ENCODE measurements at places on chromosomes 11 and 22.

DNA sequence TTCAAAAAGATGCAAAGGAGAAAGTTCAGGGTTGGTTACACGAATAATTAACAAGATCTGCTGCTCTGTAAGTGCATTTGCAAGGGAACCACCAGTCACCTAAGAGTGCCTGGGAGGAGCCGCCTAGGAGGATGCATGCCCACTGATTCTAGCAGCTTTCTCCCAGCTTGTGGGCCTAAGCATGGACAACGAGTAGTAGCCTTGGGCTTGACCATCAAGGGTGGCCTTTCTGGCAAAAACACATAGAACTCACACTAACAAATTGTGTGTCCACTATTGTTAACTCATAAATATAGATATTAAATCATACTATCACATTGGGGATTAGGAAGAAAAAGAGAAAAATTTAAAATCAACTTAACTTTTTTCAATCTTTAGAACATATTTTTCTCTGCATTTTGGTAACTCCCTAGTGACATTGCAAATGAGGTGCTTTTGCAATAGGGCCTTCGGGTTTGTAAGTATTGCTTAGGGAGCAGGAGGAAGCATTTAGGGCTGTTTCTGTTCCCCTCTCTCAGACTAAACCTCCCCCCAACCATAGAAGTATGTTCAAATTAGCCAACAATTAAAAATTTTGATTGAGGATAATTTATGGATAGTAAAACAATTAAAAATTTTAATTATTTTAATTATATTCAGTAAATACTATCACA, 57.3 kb upstream of the CEP295 start:
- no peak for DNase-seq

- DNase-seq: no peak
Observed at GRCh38 chr11:35335226-35335625, 84.1 kb downstream of the SLC1A2 start.

GRCh38 chr11:44258190-44258489, 51.8 kb downstream of the ALX4 start:
- no peak for DNase-seq

- no peak for DNase-seq
Observed at GRCh38 chr11:46075168-46075567, 46.1 kb downstream of the PHF21A start.

- no peak for DNase-seq
Observed at GRCh38 chr11:3156661-3157311, 8.3 kb downstream of the OSBPL5 start.

- DNase-seq: no peak
Observed at GRCh38 chr11:76744186-76745043, 38.7 kb upstream of the TSKU start.

GRCh38 chr22:19710769-19711106, 3.6 kb upstream of the SEPTIN5 start:
- no peak for DNase-seq

DNA sequence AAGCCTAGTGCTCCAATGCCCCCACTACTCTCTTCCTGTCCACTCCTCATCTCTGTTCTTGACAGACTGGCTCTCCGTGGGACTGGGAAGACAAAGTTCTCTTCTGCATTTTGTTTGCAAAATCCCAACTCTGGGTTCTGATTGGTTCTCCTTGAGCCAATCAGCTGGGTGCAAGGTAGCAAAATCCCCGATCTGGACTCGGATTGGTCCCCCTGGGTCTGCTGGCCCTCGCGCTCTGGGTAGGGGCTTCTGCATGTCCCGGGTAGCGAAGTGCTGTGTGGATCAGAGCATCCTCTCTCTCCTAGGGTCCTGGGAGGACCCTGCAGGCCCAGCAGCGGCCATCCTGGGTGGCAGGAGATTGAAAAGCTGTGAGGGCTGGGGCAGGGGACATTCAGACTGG, 22.3 kb upstream of the A4GALT start:
- DNase-seq: no peak

GRCh38 chr11:62555464-62556107, 9.0 kb upstream of the AHNAK start:
- no peak for DNase-seq

GRCh38 chr11:60711276-60711675, 11.9 kb downstream of the MS4A8 start:
- no peak for DNase-seq

DNA sequence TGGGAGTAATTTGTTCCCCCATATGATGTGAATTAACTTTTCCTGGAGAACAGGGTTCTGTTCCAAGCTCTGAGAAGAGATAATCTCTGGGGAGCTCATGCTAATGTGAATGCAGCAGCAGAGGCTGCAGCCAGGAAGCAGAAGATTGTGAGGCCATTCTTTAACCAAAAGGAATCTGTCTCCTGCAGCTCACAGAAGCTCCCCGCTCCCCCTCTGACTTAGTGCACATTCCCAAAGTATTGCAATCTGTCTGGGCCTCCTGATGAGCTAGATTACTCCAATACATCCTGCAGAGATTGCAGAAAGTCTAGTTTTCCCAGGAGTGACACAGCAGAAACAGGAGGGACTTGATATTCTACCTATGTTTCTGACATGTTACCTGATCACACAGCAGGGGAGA, 420.6 kb upstream of the FAT3 start:
- no peak for DNase-seq

DNA sequence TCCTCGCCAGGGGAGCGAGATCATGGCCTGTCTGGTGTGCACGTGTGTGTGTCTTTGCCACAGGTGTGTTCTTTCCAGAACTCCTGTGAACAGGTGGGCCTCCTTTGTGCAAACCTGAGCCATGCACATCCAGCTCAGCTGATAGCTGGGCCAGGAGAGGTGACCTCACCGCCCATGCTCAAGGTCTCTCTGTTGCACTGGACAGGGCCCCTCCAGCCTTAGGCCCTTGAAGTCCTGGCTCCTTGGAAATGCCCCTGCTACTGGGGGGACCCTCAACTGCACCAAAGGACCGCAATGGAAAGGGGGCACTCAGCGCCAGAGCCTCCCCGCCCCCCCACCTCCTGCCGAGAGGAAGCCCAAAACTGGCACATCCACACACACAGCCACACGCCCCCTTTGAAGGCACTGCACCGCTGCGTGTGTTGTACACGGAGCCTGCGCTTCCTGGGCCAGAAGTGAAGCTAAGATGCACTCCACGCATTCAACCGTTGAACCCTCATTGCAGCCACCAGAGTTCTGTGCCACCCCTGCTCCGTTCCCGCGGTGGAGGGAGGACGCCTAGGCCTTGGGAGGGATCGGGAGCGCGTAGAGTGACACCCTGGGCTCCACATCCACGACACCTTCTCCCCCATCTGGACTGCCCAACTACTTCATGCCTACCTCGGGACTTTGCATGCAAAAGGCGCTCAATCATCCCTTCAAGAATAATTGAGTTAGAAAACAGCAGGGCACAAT, 16.4 kb upstream of the IL2RB start:
- DNase-seq: no peak

DNA sequence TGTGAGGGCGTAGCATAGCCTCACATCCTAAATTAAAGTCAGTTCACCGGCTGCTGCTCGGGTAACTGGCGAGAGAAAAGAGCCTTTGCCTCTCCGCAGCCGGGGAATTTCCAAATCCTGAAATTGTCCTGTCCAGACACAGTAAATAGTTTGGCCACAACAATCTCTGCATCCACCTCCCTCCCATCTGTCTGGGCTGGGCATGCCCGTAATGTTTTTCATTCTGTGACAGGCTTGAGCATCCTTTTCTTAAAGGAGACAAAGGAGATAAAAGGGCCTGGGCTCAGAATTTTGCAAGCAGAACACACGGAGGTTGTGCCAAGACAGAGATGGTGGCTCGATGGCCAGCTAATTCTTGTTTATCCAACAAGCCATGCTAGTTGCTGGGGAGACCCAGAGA, 19.2 kb upstream of the CBX6 start:
- DNase-seq: no peak

- no peak for DNase-seq
Observed at GRCh38 chr11:44346983-44347382, 37.0 kb upstream of the ALX4 start.

GRCh38 chr11:67657300-67657699, 6.8 kb upstream of the ACY3 start:
- no peak for DNase-seq

GRCh38 chr22:48827268-48827846, 1000.3 kb downstream of the BRD1 start:
- no peak for DNase-seq

- no peak for DNase-seq
Observed at GRCh38 chr11:85742873-85743275, 56.9 kb upstream of the CCDC89 start.

DNA sequence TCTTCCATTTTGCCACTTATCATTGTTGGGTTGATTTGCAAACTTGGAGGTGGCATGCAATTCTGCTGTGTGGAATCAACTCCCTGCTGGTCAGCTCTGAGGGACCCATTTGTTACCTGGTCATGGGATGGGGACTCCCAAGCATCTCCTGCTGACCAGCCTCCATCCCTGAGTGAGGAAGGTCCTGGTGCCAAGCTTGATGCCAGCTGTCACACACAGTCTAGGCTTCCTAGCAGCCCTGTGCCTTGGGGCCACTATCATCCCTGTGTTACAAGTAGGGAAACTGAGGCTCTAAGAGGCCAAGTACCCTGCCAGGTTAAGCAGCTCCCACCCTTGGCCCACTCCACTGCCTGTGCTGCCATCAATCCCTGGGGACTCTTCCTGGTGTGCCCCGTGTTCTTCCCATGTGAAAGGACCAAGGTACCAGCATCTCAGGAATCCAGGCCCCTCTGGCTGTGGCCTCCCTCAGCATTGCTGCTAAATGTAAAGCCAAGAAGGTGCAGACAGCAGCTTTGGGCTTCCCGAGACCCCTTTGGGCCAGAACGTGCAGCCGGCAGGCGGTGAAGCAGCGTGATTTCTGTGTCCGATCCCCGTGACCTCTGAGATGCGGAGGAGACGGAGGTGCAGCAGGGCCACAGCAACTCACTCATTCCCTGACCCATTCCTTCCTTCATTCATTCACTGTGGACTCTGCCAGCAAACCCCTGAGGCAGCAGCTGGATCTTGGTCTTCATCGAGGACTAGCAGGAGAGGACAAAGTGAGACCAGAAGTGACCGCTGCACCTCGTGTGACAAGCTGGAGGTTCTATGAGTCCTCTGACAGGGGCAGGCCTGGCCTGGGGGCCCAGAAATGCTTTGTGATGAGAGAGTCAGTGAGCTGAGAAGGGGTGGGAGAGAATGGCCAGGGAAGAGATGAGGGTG, 49.7 kb downstream of the MYEOV start:
- no peak for DNase-seq

DNA sequence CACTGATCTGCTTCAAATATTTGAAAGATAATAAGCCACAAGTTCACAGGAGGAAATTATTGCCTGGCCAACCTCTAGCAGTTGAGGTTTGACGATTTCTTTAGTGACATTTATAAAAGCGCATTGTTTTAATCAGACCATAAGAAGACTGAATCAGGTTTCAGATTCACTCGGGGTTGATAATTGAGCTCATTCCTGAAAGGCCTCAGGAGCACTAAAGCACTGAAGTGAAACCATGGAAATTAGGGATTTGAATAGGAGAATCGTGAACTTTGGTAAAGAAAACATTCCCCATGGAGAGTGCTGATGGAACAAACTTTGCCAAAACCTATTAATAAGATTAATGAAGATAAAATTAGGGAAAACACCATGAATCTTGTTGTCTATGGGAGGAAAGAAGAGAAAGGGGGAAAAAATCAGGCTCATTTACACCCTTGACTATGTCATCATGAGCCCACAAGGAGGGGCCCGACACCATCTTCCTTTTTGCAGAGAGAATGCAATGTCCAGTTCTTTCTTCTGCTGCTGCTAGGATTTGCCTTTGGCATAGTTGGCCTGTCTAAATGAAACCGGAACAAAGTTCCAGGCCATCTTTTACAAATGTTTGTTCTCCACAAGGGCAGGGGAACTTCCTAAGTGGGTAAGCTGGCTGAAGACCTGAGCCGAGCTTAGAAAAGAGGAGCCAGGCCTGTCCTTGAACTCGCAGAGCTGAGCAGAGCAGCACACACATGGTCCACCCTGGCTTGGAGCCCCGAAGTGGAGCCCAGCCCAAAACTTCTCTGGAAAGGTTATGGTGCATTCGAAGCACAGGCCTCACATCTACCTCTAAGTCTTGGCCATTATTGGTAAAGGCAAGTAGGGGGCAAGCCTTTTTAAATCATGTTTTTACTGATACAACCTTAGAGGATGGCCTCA, 56.1 kb upstream of the EIF3M start:
- DNase-seq: peak; percentile 15

DNA sequence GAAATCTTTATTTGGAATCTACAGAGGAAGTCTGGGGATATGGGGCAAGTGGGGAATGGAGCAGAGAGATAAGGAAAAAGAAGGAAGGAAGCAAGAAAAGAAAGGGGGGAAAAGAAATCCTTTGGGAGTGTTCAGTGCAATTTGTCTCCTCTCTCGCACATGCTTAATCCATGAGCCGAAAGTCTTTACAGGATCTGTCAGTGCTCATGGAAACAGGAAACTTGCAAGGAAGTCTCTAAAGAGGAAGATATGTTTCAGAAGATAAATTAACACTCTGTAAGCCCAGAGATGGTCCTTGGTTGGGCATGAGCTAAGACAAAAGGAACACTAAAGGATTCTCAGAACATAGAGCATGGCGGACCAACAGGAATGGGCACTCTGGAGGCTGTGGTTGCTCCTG, 47.9 kb upstream of the FLI1 start:
- DNase-seq: no peak

GRCh38 chr11:97883086-97883485, 1137.7 kb upstream of the CNTN5 start:
- no peak for DNase-seq

GRCh38 chr11:75770102-75770501, 1.5 kb downstream of the DGAT2 start:
- DNase-seq: no peak

DNA sequence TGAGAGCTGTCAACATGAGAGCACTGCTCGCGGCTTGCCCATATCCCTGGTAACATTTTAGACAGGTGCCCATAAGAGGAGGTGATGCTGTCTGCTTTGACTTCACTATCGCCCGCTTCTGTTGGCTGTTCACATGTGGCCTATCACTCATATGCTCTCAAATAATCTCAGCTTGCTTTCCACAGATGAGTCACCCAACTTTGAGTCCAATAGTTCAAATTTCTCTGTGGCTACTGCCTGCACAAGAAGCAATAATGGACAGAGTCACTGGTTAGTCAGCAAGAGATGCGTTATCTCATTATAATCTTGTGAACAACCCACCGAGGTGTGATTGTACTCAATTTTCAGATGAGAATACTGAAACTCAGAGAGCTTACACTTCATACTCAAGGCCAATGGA, 1714.1 kb downstream of the LRRC4C start:
- no peak for DNase-seq

GRCh38 chr11:122709039-122709760, 53.7 kb downstream of the UBASH3B start:
- no peak for DNase-seq

DNA sequence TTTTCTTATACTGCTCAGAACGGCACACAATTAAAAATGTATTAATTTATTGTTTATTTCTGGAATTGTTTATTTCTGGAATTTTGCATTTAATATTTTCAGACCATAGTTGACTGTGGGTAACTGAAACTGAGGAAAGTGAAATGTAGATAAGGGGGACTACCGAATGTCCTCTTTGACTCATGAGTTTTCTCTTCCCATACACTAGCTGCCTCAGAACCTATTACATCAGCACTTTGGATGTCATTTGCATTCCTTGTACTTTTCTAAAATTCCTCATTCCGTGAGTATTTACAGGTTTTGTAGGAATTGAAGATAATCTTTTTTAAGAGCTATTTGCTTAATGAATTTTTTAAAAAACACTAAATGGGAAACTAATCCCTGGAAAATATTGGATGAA, 29.8 kb downstream of the ZC3H12C start:
- no peak for DNase-seq

GRCh38 chr11:100791103-100791502, 104.0 kb downstream of the ARHGAP42 start:
- no peak for DNase-seq

GRCh38 chr11:102332611-102332994, 14.4 kb upstream of the BIRC2 start:
- no peak for DNase-seq
